ENCODE measurements at places on chromosomes 13 and 19.

- DNase-seq, result no peak
These were observed 17.1 kb downstream of the SHISA7 start for GRCh38 chr19:55426042-55426441.

GRCh38 chr13:46313432-46314257 lies 73.4 kb downstream of the RUBCNL start:
- no peak for DNase-seq

DNA sequence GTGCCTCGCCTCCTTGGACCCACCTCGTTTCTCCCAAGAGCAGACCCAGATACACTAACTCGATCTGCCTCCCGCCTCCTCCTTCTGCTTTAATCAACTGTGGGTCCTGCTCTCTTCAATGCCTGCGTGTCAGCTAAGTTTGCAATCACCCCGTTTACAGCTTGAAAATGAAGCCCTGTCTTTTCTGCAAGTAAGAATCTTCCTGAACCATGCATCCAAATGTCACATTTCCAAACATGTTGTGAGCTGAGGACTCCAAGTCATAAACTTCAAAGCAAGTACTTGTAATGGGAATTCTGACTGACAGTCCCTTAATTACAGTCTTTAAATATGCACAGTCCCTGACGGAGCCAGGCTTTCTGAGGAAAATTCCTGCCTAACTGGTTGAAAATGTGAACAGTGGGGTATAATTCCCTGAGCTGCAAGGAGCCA lies 154.9 kb upstream of the UQCRFS1 start:
- DNase-seq, result no peak

DNA sequence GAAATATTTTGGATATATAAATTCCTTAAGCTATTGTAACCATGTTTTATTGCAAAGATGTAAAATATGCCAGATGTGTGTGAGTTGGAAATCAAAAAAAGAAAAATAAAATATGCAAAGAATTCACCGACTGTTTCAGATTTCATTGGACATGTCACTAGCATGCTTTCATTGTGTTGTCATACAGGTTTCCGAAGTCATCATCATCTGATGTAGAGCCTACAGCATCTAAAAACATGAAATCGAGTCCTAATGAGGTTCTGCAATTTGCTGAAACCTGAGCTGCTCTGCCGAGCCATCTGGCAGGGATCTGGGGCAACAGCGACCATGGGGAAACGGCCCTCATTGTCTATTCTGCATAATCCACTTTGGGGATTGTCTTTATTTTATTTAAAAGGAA lies 196.1 kb upstream of the MAB21L1 start:
- DNase-seq, result peak; percentile 83

DNA sequence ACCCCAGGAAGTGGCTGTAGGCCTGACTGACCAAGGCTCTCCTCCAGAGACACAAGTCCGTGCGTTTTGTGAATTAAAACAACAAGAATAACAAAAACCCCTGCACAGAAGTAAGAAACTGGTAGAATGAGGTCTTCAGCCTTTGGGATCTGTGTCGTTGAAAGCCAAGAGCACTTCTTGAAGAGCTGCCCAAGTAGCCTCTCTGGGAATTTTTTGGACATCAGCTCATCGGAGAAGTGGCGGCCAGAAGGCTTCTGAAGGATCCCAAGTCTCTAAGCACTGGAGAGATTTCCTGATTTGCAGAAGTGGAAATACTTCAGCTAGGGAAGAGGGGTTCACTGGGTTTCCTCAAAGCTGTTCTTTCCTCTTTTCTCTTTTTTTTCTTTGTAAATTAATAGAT lies 100.4 kb upstream of the ZNF536 start:
- DNase-seq, result no peak

DNA sequence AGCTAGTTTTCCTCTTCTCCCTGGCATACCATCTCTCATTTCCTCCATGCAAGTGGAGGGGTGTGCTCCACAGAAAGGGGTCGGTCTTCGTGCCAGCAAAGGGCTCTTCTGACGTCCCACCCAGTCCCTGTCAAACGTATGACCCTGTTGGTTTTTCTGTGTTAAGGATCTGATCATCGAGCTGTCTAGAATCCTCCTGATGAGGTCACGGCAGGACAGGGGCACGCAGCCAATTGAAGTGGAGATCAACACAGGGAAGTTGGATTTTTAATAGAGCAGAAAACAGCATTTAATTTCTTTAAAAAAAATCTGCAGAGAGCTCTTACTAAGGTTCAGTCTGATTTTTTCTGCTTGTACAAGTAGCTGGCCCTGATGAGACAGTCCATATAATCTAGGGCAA lies 339.4 kb downstream of the TEX29 start:
- no peak for DNase-seq

DNA sequence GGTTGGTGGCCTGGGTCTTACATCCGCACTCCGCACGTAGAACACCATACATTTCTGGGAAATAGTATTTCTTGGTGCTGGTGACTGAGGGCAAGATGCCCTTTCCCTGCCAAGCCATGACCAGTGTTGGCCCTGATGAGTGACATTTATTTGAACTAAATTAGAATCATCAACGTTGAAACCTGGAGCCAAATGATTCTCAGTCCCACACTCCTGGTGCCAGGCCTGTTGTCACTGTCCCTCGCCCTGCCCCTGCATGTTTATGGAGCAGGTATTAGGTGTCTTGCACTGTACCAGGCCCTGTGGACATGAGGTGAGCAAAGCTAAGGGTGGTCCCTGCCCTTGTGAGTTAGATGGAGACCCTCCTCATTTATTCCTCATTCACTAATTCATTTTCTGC lies 5.8 kb downstream of the CHST8 start:
- DNase-seq, result no peak

DNA sequence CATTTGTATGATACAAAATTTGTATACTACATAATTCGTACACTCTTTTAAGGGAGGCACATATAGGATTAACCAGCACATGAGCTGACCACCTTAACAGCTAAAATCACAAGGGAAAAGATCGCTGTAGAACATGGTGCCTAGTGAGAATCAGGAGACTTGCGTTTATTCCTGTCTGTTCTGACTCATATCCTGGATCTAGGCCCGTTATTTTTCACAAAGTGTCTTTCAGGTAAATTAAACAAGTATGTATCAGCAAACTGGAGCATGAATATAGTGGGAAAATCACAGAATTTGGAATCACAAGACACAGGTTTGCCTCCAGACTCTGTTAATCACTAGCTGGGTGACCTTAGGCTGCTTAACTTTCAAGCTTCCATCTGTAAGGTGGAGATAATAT lies 47.5 kb upstream of the ESD start:
- DNase-seq, result no peak

- DNase-seq, result no peak
These were observed 257.7 kb downstream of the SLITRK6 start for GRCh38 chr13:85541476-85541875.

GRCh38 chr13:72692884-72693514 lies 34.4 kb downstream of the MZT1 start:
- no peak for DNase-seq

DNA sequence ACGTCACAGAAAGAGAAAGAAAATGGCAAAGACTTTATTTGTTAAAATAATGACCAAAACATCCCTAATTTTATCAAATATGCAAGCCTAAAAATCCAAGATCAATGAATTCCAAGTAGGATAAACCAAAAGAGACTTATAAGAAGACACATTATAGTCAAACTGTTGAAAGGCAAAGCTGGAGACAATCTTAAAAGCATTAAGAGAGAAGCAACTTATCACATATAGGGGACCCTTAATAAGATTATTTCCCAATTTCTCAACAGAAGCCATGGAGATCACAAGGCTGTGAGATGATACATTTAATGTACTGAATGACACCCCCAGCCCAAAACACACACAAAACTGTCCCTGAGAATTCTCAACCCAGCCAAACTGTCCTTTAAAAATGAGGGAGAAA lies 228.7 kb downstream of the COG6 start:
- DNase-seq, result no peak

DNA sequence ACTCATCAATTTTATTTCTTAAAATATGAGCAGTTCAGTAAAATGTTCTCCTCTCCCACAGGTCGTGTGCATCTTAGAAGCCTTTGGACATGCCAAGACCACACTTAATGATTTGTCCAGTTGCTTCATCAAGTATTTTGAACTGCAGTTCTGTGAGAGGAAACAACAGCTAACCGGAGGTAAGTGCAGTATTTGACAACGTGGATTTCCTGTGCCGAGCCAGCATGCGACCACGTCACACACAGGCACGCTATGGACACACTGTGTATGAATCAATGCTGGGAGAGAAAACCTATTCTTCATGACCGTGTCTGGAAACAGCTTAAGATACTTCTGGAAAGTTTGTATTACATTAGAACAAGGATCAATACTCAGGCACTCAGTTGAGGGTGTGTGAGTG lies 268.5 kb downstream of the MYO16 start:
- no peak for DNase-seq

- DNase-seq, result peak; percentile 55
These were observed 5.3 kb upstream of the SLC5A5 start for GRCh38 chr19:17866312-17866963.

GRCh38 chr13:60448907-60449510 lies 52.0 kb downstream of the TDRD3 start:
- DNase-seq, result peak; percentile 53

- DNase-seq, result no peak
These were observed 606.9 kb downstream of the PCDH9 start for GRCh38 chr13:66623129-66623820.

DNA sequence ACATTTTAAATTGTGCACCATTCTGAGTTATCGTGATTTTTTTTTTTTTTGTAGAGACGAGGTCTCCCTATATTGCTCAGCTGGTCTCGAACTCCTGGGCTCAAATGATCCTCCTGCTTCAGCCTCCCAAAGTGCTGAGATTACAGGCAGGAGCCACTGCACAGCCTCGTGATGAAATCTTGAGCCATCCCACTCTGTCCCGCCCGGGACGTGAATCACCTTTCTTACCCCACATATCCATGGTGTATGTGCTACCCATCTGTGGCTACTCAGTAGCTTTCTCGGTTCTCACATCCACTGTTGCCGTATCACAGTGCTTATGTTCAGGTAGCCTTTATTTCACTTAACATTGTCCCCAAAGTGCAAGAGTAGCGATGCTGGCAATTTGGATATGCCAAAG lies 26.5 kb downstream of the PAK4 start:
- DNase-seq, result no peak

GRCh38 chr19:2240881-2241760 lies 4.5 kb downstream of the SF3A2 start:
- no peak for DNase-seq

DNA sequence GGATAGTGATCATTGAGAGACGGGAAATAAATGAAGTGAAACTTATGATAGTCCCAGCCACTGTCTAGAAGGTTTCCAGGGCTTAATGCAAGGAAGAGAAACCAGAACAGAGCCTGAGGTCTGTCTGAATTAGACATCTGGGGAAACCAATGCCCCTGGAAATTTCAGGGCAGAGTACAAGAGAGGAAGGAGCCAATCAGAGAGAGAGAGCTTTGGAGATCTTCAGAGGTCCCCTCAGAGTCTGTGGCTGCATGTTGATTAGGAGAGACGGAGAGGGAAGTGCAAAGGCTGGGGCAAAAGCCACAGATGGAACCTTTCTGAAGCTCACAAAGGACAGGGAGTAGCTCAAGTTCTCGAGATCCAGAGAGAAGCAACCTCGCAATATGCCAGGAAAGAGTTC lies 378.0 kb downstream of the DNAJC15 start:
- DNase-seq, result no peak

GRCh38 chr13:28046981-28047380 lies 53.4 kb downstream of the FLT3 start:
- no peak for DNase-seq

DNA sequence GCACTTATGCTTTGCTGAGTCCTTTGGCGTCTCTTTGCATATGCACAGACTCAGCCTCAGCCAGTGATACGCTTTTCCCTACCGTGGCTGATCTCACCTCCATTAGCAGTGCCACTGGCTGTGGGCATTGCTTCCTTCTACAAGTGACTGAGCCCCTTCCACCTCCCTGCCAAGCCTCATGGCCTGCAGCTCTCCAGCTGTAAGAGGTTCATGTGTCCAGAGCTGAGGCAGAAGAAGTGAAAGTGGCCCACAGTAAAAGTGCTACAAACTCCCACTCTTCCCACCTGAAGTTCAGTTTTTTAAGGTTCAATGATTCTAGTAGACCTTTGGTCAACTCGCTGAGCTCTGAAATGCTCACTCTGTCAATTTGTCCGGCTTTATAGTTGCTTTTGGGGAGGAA lies 44.7 kb downstream of the SMARCA4 start:
- no peak for DNase-seq

DNA sequence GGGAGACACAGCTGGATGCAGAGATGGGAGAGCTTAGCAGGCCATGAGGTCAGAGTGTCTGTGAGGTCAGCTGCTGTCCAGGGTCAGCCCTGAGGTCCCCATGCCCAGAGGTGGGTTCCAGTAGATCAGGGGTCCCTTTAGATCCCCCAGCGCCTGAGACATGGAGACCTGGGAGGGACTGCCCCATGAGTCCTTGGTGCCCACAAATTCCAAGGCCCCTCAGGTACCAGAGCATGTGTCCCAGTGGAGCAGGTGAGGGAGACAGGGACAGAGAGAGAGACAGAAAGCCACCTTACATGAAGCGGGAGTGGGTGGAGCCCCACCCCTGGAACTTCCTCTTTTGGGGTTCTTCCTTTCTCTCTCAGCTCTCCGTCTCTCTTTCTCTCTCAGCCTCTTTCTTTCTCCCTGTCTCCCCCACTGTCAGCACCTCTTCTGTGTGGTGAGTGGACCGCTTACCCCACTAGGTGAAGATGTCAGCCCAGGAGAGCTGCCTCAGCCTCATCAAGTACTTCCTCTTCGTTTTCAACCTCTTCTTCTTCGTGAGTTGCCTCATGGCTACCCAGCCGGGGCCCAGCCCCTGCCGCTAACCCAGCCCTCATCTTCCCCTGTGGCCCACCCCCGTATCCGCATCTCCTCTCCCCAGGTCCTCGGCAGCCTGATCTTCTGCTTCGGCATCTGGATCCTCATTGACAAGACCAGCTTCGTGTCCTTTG lies at the start of gene CD37:
Gene CD37 (plus strand): TSS at position 336 of the 713 bp plus-strand sequence. CDS start 135 bp downstream, at position 471.
- no peak for DNase-seq

DNA sequence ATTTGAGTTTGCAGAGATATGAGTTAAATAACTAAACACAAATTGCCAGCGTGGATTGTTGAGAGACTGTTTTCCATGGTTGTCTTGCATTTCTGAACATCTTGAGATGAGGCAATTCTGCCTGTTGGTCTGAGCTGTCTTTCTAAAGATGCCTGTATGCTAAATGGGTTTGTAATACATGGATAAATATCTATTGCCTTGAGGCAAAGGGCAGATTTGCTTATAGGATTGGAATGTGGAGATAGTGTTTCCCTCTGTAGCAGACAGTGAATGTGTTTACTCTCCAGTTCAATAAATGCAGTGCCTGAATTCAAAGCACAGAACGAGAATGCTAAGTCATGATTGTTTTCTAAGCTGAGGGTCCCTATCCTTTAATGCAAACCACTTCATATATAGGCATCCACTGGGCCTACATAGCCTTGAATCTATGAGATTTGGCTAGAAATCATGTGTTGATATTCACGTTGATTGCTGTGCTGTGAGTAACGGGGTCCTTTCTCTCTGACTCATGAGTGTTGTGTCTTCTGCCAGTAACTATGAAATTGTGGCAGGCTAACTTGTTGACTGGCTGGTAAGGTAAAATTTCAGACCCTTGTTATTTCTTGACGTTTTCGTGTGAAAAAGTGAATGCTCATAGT lies 2554.8 kb downstream of the PCDH9 start:
- no peak for DNase-seq

- no peak for DNase-seq
These were observed 1519.2 kb downstream of the EFNB2 start for GRCh38 chr13:105016266-105016665.

GRCh38 chr13:26186995-26187394 lies 35.1 kb downstream of the RNF6 start:
- no peak for DNase-seq

Measured in NCI-H82 (cell line).